GM04503 (cell line): ENCODE measurements at places on chromosomes 4 and X.

GRCh38 chrX:2610246-2611170 is 80.6 kb upstream of the CD99 start:
- no peak for DNase-seq

GRCh38 chr4:117889978-117890377 is 144.3 kb upstream of the NDST3 start:
- DNase-seq: no peak

GRCh38 chrX:48548871-48549270 is 9.4 kb downstream of the TBC1D25 start:
- no peak for DNase-seq

- DNase-seq: no peak
Measured at GRCh38 chr4:64882311-64883086, 473.2 kb upstream of the TECRL start.

- no peak for DNase-seq
Measured at GRCh38 chr4:77306496-77306895, 149.5 kb downstream of the CCNG2 start.

- no peak for DNase-seq
Measured at GRCh38 chr4:26410385-26411293, 79.6 kb downstream of the CCKAR start.

GRCh38 chr4:10305816-10306215 is 151.4 kb downstream of the ZNF518B start:
- no peak for DNase-seq

DNA sequence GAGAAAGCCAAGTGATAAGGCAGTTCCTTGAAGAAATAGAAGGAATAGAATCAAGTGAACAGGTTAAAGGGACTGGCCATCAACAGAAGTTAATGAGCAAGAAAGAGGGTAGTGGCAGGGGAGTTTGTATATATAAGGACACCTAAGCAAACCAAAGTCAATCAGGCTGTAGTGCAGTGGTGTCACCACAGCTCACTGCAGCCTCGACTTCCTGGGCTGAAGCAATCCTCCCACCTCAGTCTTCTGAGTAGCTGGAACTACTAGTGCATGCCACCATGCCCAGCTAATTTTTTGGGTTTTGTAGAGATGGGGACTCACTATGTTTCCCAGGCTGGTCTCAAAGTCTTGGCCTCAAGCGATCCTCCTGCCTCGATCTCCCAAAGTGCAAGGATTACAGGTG is 15.9 kb downstream of the ACOT9 start:
- no peak for DNase-seq

DNA sequence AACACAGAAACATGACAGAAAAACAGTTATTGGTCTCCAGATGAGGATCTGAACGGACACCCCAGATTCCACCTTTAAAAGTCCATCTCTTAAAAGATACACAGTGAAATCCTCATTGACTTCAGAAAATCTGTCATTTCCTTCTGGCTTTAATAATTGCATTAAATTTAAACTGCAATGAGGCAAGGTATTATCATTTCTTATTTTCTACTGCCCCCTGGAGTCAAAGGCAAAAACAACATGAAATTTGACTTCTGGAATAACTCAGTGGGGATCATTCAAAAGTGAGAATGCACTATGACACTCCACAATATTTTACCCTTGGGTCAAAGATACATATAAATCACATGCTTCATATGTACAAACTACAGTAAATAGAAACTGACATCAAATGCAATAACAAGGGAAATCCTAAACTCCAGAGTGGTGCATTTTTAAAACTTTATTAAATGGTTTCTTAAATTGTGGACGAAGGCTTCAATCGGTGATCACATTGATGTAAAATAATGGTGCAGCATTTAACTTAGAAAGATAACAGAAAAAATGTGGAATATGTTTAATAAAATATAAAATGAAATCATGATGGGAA is 56.4 kb upstream of the SPANXN1 start:
- DNase-seq: no peak

GRCh38 chrX:73855546-73855945 is 292.5 kb downstream of the CHIC1 start:
- DNase-seq: peak; percentile 14

DNA sequence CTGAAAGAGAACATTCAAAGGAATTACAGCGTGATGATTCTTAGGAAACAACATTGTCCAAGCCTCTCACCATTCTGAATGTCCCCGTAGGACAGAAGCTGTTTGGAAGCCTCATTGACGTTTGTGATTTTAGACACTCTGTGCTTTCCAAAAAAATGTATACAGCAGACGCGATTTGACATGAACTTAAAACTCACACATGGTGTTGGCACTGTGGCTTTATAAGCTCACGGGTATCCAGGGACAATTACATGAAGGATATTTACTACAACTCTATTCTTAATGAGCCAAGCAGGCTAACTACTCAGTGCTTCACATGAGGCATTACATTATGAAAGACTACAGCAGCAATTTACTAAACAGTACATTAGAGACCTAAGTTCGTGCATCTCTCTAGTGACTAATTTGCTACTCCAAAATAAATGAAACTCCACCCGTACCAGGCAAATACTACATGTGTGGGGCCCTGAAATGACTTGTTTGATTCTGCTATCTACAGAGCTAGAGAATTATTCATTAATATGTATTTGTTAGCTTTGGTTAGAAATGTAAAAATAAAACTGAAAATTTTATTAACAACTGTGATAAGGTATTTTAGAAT is 620.7 kb downstream of the SPRY1 start:
- DNase-seq: no peak

DNA sequence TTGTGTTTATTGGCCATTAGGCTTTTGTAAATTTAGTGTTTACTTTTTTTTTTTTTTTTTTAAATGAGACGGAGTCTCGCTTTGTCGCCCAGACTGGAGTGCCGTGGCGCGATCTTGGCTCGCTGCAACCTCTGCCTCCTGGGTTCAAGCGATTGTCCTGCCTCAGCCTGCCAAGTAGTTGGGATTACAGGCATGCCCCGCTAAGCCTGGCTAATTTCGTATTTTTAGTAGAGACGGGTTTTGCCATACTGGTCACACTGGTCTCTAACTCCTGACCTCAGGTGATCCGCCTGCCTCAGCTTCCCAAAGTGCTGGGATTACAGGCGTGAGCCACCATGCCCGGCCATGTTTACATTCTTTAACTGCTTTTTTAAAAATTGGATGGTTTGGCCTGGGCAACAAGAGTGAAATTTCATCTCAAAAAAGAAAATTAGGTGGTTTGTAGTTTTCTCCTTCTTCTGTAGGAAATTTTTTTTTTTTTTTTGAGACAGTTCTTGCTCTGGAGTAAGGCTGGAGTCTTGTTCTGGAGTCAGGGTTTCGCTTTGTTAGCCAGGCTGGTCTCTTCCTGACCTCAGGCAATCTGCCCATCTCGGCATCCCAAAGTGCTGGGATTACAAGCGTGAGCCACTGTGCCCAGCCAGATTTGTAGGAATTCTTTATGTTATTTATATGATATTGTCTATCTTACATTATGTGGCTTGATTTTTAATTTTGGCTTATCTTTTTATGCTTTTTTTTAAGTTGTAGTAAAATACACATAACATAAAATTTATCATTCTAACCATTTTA is 15.1 kb downstream of the UBE2K start:
- DNase-seq: no peak

DNA sequence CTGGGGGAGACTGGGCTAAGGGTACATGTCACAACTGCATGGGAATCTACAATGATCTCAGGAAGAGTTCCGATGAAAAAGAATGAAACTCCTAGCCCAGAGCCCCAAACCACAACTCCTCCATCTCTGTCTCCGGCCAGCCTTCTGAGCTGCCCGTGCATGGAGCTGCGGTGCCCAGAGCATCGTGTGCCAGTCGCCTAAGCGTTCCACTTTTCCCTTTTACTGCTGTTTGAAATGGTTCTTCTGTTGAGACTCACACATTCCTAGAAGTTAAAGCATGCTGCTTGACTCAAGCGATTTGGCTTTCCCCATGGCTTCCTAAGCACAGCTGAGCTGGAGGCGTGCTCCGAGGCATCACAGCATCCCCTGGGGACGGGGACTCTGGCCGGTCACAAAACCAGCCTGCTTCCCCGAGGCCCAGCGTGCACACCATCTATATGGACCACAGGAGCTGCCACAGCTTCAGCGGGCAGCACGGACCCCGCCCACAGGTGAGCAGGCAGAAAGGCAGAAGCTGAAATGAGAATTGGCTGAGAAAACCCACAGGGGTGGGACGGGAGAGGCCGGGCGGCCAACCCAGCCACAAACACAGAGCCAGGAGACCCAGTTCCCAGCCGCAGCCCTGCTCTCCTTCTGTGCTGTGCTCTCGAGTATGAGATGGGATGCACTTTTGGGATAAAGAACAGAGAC is 5.0 kb downstream of the CCNQ start:
- no peak for DNase-seq

DNA sequence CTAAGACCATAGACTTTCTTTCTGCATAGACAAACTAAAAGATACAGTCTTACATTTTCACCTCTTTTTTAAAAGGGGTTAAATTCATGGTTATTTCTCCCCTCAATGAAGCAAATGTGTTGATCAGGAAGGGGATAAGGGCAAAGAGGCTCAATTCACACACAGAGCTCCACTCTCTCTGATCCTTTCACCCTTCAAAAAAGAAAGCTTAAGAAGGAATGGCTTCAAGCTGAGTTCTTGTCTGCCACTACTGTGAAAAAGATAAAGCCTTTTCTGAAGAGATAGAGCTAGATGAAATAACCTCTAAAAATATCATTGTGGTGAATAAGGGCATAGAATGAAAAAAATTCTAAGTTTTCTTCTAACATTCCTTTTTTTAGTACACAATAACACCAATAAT is 28.3 kb downstream of the SEPSECS start:
- DNase-seq: no peak

- DNase-seq: no peak
Measured at GRCh38 chr4:30922625-30923024, 202.5 kb downstream of the PCDH7 start.

- no peak for DNase-seq
Measured at GRCh38 chrX:9465380-9466123, 694 bp downstream of the TBL1X start.

GRCh38 chrX:148422526-148422925 is 77.9 kb upstream of the AFF2 start:
- DNase-seq: no peak
